Neural crest cell (in vitro differentiated cells): ENCODE measurements at places on chromosomes 4 and X. TPM values are rescaled to one million over a fixed set of nuclear protein-coding genes. Genes with fewer than 3 reads are reported as not detected.

DNA sequence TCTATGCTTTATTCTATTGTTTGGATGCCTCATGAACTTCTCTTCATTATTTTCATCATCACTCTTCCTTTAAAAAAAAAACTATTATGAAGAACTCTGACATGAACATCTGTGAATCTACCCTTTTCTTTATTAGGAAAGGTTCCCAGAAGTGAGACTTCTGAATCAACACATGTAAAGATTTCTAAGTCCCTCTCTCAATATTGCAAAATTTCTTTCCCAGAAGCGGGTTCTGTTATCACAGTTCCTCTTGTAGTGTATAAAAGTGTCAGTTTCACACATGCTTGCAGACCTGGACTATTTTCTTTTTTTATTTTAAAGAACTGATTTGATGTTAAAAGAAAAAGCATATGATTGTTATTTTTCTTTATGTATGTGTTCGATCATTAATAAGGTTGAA is 330.8 kb upstream of the KLF3 start:
- DNase-seq, result no peak

DNA sequence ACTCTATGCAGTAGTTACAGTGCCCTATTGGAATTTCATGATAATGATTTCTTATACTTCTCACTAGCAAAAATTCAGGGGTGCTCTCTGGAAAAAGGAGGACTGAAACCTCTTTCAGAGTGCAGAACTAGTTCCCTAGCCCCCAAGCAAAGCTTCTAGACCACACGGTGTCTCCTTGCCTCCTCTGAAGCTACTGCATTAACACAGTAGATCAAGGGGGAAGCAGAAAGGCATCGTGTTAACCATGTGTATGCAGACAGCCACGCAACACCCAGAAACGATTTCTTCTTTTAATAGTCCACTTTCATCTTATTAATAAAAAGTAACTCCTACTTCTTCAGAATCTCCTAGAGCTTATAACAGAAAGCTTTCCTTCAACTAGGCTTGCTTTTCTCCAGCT is 44.7 kb downstream of the MAML3 start:
- no peak for DNase-seq

DNA sequence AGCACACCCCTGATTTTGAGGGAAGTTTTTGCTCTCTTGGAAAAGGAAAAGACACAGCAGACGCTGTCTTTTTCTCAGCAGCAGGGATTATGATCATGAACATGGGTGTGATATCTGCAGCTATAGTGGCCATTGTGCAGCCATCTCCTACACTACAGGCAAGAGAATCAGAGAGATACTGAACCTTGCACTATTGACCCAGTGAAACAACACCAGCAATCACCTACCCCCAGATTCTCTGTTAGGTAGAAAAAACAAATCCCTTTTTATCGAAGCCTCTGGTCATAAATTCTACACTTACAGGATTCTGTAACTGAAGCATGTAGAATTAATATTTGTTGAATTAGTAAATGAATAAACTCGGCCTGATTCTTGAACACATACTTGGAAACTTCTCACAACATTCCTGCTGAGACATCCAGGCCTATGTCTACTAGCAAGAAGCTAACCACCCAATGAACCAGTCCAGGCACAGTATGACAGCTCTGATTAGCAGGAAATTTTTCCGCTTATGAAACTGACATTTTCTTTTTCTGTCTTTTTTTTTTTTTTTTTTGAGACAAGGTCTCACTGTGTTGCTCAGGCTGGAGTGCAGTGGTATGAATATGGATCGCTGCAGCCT is 5.0 kb upstream of the AFAP1 start:
- DNase-seq, result no peak

SLC26A1 gene
- 0.27 and 0.84 TPM in 2 replicates for total RNA-seq

PPP4R3C gene
- total RNA-seq, result not detected in 2 replicates
